ENCODE measurements at places on chromosomes 12 and 14.

- DNase-seq, result no peak
Observed at GRCh38 chr14:39069923-39070322, 33.1 kb downstream of the SEC23A start.

- peak; percentile 43 for DNase-seq
Observed at GRCh38 chr14:99393059-99393655, 87.5 kb downstream of the SETD3 start.

DNA sequence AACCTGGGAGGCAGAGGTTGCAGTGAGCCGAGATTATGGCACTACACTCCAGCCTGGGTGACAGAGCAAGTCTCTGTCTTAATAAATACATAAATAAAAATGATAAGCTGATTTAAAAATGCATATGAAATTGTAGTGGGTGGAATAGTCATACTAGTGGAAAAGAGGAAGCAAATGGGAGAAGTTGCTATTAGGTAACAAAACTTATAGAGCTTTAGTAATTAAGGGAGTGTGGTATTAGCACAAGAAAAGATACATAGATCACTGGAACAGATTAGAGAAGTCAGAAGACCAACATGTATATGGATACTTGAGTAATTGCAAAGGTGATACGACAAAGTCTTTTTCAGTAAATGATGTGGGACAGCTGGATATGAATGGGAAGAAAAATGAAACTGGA, 26.5 kb downstream of the TECPR2 start:
- peak; percentile 33 for DNase-seq

DNA sequence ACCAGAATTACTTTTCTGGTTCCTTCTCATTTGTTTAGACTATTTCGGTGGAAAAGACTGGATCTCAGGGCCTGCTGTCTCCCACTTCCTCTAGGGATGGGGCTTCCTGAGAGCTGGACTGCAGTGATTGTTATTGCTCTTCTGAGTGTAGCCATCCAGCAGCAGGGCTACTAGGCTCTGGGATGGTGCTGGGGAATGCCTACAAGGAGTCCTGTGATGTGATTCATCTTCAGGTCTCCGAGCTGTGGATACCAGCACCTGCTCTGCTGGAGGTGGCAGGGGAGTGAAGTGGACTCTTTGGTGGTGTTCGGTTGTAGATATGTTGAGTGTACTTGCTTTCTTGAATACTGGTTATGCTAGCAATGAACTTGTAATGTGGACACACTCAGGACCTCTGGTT, 42.7 kb downstream of the AEBP2 start:
- DNase-seq, result no peak

Measured in common myeloid progenitor, CD34-positive (primary cell).